Pons (tissue), 1 donor: ENCODE measurements at places on chromosomes 3 and 15.

DNA sequence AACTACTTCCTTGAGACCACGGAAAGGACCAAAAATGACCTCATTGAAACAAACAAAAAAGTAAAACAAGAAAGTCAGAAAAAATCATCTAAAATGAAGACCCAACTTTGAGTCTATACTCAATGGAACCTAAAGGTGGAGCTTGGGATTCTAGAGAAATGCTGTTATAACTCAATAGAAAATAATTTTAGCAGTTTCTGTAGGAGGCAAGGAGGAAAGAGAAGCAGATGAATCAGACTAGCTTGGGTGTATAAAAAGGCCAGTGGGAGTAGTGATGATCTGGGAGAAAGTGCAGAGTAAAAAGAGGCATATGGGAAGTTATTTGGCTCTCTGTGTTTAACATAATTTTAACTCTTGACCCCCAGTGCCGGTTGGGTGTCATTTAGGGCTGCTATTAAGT lies 94.4 kb downstream of the TMCO5A start:
- DNase-seq: no peak

DNA sequence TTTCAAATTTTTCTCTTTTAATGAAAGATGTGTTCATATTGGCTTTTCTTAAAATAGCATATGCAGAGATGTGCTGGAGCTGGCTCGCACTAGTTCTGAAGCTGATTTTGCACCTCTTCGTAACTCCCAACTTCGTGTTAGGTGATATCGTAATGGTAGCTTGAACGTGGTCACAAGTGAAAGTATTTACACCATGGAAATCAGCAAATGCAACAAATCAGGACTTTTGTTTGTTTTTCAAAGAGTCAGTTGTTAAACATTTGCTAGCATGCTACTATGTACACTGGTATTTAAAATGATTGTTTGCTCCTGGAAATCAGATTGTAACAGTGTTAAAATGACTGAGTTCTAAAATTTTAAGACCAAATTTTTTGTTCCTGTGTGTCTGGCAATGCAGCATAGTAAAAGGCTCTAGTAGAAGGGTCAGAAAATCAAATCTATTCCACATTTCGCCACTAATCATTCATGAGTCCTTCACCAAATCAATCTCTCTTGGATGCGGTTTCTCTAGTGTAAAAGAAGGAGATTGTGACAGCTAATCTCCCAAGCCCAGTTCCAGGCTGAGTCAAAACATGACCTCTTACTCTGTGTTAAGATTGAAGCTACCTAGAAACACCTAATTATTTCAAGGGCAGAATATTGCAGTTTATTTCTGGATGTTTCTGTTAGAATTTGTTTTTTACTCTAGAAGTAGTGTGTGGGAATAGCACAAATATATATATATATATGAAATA lies 34.3 kb upstream of the CMC1 start:
- DNase-seq: no peak

GRCh38 chr15:49987198-49987785 lies 131.7 kb downstream of the ATP8B4 start:
- DNase-seq: no peak

- no peak for DNase-seq
Observed at GRCh38 chr3:106208967-106209366, 340.2 kb upstream of the CBLB start.

DNA sequence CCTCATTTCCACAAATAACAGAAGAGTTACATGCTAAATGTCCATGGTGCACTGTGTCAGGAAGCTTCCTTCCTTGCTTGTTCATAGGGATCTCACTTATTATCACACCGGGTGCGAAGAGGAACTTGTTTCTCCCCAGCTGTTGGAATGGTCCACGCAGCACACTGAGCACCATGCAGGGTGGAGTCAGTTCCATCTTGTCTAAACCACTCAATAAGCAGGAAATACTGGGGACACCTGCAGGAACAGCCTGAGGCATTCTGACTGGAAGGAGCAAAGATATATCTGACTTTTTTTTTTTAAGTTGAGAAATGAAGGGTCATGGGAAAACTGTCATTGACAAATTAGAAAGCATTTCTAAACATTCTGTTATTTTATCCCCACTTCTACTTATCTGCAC lies 70.0 kb upstream of the WDR72 start:
- no peak for DNase-seq

DNA sequence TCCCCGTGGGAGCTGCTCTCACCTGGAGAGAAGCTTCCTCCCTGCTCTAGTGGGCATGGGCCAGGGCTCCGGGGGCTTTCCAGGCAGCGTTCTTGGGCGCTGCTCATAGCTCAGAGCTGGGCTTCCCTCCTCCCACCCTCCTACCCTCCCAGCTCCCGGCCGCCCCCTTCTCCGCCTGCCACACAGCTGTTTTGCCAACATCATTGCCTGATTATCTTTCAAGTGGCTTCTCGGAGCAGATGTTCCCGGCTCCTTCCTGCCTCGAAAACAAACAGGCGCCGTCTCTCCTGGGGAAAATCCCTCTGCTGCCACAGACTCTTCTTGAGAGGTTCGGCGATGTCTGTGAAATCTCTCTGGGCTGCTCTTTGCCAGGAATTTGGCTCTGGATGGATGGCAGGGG lies 195.6 kb downstream of the RPLP1 start:
- DNase-seq: no peak

DNA sequence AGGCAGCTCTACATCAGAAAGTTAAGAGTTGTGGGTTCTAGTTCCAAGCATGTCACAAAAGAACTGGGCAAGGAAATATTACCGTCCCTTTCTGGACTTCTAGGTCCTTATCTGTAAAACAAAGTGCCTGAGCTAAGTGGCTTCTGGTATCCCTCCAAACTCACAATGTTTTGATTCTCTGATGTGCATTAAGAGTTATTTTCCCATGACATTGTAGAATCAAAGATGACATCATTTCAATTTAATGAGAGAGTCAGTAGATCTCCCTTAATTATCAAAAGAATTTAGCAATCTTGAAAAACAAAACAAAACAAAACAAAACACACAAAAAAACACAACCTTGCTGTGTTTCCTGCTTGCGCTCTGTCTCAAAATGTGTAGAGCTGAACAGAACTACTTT lies 88.7 kb downstream of the DUT start:
- DNase-seq: no peak

- peak; percentile 21 for DNase-seq
Observed at GRCh38 chr15:69593981-69594966, 141.7 kb downstream of the RPLP1 start.

- no peak for DNase-seq
Observed at GRCh38 chr3:126517291-126517951, at the start of gene UROC1. TSS of gene UROC1 (minus strand) at chr3:126517773. CDS start at chr3:126517719, 54 bp downstream.

GRCh38 chr3:67423722-67424121 lies 230.7 kb downstream of the SUCLG2 start:
- DNase-seq: no peak

GRCh38 chr3:149879872-149880271 lies 66.9 kb downstream of the RNF13 start:
- peak; percentile 88 for DNase-seq

DNA sequence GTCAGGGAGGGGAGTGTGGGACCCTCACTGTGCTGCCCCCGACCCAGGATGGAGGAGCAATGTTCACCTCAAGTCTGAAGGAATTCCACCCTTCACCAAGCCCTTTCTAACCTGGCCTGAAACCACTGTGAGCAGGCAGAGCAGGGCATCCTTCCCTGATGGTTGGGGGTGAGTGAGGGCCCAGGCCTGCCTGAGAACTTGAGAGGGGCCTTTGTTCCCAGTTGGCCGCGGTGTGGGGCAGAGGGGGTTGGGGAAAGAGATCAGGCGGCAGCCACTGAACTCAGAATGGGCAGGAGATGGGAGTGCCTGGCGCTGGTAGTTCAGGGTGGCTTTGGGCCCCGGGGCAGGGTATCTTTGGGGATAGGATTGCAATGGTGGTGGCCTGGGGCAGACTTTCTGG lies 103.5 kb upstream of the RPL32 start:
- DNase-seq: peak; percentile 94

DNA sequence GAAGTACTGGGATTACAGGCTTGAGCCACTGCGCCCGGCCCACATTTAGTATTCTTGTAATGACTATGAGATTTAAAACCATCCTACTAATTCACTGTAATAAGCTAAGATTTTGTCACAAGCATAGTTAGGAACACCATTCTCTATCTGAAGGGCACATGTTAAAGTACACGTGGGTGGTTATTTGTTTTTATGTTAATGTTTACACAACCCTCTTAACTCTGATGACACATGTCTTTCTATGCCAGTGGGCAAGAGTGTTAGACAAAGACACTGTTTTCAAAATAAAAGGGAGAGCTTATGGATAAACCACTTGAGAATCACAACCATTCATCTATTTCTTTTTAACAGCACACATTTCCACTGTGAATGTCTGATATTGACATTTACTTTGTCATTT lies 537.6 kb upstream of the IL12A start:
- DNase-seq: no peak

- no peak for DNase-seq
Observed at GRCh38 chr15:98493966-98494511, 154.3 kb upstream of the IGF1R start.

DNA sequence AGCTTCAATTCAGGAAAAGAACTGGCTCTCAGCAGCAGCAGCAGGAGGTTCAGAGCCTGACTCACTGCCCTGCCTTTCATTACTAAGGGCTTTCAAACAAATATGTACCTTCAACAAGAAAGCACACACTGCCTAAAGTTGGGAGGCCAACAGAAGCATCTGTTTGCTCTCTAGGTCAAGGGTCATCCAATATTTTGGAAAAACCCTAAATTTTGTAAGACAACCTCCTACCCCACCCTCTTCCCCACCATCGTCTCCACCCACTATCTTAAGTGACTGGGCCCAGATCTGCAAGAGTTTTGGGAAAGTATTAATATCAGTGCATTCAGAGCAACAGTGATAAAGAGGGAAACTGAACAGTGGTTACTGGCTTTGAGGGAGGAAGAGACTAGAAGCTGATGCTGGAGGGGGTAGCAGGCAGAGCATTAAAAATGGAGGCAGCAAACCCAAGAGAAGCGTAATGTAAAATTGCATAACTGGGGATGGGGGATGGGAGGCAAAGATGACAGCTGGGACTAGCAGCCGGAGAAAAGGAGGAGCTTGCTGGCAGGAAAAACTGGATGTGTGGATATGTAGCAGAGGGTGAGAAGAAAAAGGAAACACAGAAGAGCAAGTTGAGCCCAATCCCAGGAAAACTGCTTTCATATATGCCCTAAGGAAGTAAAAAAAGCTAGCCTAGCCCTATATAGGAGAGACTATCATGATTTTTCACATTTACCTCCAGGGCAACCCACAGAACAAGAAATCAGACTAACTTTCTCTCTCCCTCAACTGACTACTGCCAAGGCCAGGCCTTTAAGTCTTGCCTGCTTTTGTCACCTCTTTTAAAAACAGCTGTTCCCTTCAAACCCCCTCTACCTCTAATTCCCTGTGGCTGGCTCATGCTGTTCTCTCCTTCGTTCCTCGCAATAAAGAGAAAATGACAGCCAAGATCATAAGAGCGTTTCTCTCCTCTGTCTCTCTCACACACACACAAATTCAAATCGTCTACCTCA lies 31.4 kb downstream of the NPTN start:
- peak; percentile 23 for DNase-seq

DNA sequence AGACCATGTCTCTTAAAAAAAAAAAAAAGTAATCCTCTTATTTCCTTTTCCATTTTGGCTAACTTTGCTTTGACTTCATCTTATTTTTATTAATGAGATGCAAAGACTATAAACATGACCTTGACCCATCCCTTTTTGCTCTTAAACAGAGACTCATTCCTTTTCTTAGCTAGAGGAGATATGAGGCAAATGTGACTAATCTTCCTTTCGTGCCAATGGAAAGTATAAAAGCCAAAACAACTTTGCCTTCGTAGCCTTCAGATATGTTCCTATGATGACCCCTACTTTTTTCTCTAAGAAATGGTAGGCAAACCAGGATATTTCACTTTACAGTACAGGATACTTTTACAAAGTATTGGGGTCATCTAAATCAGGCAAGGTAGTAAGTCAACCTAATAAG lies 36.9 kb upstream of the GOLGB1 start:
- DNase-seq: no peak

DNA sequence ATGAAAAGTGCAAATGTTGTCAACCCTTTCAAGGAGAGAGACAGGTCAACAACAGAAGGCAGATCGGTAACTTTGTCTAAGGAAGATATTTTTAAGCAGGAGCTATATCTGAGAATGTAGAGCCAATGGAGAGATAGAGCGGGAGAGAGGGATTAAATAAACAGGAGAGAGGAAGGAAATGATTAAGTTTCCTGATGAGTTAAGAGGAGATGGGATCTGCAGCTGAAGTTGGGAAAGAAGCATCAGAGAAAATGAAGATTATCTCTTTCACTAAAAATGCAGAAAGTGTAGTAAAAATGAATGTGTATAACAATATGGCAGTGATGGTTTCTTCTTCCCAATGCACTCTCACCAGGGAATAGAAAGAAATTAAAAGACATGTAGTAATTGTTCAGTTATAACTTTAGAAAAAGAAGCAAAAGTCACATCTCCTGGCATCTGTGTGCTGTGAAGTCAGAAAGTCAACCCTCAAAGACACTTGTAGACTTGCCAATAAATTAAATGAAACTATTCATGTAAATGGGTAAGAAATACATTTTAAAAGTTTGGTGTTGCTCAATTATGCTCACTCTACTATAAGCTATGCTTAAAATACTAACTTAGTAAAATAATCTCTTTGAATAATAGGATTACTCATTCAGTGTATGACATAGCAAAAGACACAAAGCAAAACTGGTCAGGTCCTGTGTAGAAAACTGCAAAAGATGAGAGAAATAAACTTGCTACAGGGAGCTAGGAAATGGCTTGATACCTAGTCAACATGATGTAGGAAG lies 264.6 kb downstream of the ZIC4 start:
- no peak for DNase-seq

DNA sequence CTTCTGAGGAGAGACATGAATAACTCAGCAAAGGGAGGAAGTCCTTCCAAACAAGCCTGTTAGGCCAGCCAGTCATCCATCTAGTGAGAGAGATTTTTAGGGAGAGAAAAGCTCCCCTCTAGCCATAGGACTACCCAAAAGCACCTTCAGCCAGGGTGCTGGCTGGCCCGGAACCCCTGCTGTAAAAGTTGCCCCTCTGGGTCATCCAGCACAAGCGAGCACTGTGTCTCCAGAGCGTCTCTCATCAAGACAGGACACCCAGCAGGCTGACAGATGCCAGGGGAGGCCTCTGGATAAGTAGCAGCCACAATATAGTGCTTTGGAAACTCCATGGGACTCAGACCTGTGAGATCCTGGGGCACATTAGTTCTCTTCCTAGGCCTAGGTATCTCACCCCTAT lies 24.5 kb downstream of the ANXA2 start:
- no peak for DNase-seq

GRCh38 chr15:63736287-63736686 lies 97.5 kb downstream of the HERC1 start:
- no peak for DNase-seq
